ENCODE measurements at places on chromosomes 2 and 18.
A peak's percentile ranks its signal among the peaks of the same experiment; 100 is the strongest.

- no peak for DNase-seq
Observed at GRCh38 chr18:48619501-48619900, 80.7 kb downstream of the CTIF start.

GRCh38 chr2:11292464-11293255 is 51.8 kb downstream of the ROCK2 start:
- DNase-seq, result no peak

GRCh38 chr2:19251554-19251953 is 106.9 kb downstream of the OSR1 start:
- DNase-seq, result no peak

DNA sequence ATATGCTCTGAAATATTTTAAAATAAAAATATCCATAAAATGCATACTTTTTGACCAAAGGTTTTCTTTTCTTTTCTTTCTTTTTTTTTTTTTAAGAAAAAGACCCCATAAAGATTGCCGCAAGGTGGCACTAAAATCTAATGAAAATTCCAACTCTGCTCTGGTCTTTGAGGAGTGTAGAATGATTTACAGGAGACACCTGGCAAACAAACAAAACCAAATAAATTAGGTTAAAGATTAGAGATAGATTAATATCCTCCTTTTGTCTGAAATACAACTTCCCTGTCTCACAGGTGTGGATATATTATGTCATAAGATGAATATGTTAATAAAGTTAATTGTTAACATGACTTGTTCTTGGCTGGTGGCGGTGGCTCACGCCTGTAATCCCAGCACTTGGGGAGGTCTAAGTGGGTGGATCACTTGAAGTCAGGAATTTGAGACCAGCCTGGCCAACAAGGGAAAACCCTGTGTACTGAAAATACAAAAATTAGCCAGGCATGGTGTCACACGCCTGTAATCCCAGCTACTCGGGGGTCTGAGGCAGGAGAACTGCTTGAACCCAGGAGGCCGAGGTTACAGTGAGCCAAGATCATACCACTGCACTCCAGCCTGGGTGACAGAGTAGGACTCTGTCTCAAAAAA is 3.5 kb upstream of the RHOB start:
- peak; percentile 61 for DNase-seq

DNA sequence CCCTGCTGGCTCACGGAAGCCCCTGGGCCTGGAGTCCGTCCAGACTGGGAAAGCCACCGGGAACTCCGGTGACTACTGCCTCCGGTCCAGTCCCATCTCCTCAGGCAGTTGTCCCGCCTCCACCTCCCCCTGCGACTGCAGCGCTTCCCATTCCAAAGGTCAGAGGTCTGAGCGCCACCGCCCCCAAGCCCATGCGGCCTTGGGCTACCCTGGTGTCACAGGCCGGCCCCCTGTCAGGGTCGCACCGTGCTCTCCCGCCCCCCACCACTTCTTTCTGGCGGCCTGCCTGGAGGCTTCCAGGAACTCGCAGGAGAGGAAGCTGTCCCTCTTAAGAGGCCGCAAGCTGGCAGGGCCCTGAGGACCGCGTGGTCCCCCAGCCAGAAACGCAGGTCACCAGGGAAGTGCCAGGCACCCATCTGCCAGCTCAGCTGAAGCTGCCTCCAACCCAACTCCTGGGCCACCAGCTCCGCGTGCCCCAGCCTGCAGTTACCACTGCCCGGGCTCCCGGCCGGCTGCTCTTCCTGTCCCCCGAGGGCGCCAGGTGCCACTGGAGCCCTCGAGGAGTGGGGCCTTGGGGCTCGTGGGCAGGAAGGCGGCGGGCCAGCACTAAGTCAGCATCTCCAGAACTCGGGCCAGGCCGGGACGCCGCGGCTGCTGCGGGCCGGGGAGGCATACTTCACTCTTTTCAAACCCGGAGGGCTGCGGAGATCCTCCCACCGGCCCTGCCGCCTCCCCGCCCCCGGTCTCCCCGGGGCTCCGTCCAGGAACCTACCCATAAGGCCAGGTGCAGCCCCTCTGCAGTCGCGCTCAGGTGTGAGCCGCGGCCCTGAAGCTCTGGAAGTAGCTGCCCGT is 83.3 kb upstream of the POMC start:
- peak; percentile 34 for DNase-seq

DNA sequence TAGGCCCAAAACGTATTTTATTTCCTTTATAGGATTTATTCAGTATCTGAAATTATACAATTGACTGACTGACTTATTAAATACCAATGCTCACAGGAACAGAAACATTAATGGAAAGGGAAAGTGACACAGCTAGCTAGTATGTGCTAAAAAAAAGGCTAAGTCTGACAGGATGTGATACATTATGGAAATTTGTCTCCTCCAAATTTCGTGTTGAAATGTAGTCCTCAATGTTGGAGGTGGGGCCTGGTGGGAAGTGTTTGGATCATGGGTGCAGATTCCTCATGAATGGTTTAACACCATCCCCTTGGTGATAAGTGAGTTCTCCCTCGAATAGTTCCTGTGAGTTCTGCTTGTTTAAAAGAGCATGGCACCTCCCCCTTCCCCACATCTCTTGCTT is 70.6 kb upstream of the WDR75 start:
- peak; percentile 21 for DNase-seq

GRCh38 chr18:711310-711656 is 1.1 kb downstream of the ENOSF1 start:
- DNase-seq, result peak; percentile 45

- DNase-seq, result no peak
Observed at GRCh38 chr18:50987261-50987660, 19.4 kb downstream of the ELAC1 start.

- peak; percentile 41 for DNase-seq
Observed at GRCh38 chr2:16005816-16006536, 65.6 kb downstream of the MYCN start.

DNA sequence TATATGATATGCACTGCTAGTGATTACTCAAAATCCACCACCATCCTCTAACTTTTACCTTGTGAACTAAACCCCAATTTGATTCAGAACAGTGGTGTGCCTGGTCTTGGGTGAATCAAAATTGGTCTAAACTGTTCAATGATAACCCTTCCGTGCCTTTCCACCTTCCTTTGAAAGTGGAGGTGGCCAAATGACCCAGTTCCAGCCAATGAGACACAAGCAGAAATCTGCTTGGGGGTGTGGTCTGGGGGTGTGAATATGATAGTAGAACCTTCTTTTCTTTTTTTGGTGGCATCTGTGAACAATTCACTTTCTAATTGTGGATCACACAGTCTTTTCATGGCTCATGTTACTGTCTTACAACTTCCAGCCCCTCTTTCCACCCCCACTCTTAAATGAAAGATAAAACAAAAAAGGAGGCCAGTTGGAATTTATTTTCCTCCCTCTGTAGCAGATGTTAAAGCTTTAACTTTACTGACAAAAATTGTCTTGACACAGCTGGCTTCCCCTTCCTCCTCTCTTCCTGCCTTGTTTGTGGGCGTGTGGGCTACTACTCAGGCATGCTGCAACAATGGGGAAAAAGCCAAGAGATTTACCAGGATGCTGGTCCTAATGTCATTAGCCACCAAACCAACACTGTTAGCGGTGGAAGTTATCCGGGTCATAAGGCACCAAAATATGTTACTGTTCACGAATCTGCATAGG is 58.8 kb upstream of the ANKRD44 start:
- no peak for DNase-seq
